ENCODE measurements at places on chromosomes 4 and X. TPM values are rescaled to one million over a fixed set of nuclear protein-coding genes. Genes with fewer than 3 reads are reported as not detected.

DNA sequence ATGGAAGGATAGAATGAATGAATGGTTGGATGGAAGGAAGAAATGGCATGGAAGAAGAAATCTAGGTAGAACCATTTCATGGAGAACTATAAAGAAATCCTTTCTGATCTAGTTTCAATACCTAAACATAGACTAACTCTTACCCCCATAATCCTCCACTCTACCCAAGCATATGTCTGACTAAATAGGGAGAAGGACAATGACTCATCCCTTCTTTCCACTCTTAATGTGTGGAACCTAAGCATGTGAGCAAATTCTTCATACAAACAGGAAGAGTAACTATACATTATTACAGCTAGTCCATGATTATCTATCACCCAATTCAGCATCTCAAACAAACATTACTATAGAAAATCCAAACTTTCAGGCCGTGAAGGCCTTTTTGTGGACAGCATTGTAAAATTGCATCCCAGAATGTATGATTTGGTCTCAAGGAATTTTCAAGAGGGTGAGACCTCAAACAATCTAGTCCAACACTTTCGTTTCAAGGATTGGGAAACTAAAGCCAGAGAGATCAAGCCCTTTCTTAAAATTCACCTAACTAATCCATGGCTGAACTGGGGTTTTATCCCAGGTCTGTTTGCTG lies 11.2 kb downstream of the C1QTNF7 start:
- no peak for DNase-seq

DNA sequence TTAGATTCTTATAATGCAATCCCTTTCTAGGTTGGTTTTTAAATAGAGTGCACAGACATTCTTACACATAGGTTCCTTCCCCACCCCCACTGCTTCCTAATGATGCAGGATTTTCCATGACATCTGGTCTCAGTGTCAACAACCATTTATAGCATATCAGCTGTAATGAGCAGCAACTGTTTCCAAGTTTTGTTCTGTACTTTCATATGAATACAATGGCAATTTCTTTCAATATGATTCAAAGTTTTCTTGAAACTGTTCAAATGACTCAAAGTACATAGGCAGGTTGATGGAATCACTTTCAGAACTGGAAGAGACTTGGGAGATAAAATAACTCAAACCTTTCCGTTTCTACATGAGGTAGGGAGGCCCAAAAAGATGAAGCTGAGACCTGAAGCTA lies 220.7 kb downstream of the CAMK2D start:
- peak; percentile 77 for DNase-seq

DNA sequence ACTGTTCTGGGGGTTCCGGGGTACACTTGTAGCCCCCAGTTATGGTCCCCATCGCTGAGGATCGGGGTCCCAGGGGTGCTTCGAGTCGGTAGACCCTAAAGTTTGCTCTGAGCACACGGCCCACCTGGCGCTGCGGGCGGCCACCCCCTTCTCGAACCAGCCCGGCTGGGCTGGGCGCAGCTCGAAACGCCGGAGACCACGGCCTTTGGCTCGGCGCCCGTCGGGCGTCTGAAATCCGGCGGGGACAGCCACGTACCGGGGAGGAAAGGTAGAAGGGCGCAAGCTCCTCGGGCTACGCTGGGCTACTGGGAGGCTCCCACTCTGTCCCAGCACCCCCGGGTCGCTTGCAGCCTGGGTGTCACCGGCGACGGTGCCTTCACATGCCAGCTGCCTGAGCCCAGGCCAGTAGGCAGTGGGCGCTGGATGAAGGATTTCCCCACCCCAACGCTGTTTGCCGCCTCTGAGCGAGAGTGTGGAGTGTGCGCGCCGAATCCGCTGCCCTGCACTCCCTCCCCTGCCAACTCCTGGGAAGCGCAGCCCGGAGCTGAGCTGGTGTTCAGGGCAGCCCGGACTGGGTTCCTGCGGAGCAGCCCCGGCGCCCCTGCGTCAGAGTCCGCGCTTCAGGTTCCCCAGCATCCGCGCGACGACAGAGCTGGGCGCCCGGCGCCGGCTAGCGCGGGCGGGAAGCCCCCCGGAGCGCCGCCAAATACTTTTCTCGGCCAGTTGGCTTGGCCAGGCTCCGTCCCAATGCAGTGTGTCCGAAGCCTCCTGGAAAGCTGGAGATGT lies 637 bp downstream of the MAMLD1 start:
- DNase-seq: peak; percentile 47

DNA sequence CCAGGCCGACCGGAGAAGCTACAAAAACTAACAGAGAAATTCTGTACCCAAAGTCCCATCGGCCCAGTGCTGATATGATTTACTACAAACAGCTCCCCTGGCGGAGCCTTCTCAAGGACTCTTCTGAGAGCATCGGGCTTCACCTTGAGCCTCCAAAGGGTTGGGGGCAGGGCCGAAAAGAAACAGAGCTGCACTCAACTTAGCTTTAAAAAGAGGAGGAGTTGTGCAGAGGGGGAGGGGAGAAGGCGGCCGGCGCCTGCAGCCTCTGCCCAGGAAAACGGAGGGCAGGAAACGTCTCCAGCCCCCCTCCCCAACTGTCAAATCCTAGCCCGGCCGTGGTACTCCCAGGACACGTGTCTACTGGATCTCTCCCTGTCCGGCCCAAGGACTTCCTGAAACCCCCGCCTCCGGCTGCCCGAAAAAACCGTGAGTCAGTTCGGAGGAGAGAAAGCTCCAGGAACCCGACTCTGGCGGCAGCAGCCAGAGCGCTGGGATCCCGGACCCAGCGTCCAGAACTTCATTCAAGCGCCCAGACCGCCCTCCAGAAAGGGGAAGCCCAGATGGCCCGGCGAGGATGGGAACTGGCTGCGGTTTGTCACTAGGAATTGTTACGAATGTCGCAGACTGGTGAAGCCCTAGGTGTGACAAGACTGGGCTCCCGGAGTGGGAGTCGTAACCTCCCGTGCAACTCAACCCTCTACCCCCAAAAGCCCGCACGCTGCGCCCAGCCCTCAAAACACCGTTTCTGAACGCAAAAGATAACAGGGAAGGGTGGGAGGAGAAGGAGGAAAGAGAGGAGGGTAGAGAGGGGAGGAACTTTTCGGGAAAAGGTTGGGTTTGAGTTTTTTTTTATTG lies 973 bp downstream of the ADAMTS3 start:
- peak; percentile 66 for DNase-seq

DNA sequence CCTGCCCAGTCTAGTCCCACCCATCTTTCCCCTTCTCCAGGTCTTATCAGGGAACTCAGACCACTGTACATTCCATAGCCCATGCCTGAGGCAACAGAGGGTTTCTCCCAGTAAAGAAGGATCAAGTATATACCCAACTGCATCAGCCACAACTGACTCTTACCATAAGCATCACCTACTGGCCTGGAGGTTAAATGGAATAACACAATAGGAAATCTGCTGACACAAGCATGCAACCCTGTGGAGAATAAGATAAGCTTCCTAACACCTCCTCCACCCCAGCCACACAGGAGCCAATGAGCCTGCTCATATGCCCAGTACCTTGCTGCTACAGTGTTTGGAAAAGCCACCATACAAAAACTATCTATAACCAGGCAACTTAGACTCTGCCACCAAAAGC lies 34.6 kb upstream of the PLK4 start:
- DNase-seq: no peak

DNA sequence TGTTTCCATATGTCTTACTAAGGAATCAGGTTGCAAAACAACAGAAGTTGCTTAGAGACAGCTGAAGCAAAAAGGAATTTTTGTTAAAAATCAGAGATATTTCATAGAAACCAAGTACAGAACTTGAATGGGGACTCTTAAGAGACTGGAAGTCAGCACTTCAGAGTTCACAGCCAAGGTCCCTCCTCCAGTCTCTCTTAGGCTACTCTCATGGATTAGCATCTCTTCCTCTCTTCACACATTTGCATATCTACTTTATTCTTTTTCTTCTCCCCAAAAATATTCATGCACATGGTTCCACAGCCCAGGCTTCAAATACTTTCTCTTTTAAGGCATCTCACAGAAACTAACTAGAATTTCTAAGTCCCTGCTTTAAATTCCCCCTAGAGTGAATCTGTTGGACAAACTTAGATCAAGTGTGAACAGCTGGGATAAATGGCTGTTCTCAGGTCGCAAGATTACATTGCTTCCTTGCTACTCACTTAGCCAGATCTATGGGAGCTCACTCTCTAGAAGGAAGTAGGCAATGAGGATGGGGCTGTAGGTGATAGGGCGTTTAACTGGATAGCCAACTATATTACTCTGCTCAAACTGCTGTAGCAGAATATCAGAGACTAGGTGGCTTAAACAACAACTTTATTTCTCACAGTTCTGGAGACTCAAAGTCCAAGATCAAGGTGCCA lies 73.7 kb upstream of the GALNT7 start:
- DNase-seq: no peak

SH2D1A gene
- total RNA-seq: 26.8 TPM

PRRG3 gene
- not detected for total RNA-seq

SMAD1 gene
- total RNA-seq: 5.3 TPM
